ENCODE measurements at places on chromosomes 4 and X. TPM values are rescaled to one million over a fixed set of nuclear protein-coding genes. Genes with fewer than 3 reads are reported as not detected.

The BMX gene
- total RNA-seq = 14.0 TPM

The HERC3 gene
- total RNA-seq = 15.3 TPM

The SYP gene
- total RNA-seq = 0.27 TPM

The SPANXA2 gene
- not detected for total RNA-seq

The VCX2 gene
- not detected for total RNA-seq

The HMGB3 gene
- total RNA-seq = 24.9 TPM

The FGF5 gene
- total RNA-seq = 0.20 TPM

The SPATA18 gene
- total RNA-seq = 6.8 TPM

The ATP11C gene
- 30.2 TPM for total RNA-seq

The ZIC3 gene
- total RNA-seq = not detected

The CPLX1 gene
- total RNA-seq = 0.20 TPM

The SLC39A8 gene
- total RNA-seq = 5.3 TPM

The NLRP2B gene
- not detected for total RNA-seq

The GABRQ gene
- 0.13 TPM for total RNA-seq

The UVSSA gene
- 2.7 TPM for total RNA-seq

The FRG2 gene
- total RNA-seq = not detected

The DIPK2B gene
- total RNA-seq = 154 TPM

The NOCT gene
- 17.2 TPM for total RNA-seq

The MSL3 gene
- total RNA-seq = 37.1 TPM

The CSN1S1 gene
- not detected for total RNA-seq

The NWD2 gene
- total RNA-seq = not detected

The NUDT10 gene
- 0.20 TPM for total RNA-seq

The RS1 gene
- total RNA-seq = not detected

The RBM46 gene
- total RNA-seq = not detected

The NDST4 gene
- total RNA-seq = not detected

The ZFYVE28 gene
- total RNA-seq = 5.3 TPM

The PIR gene
- 53.2 TPM for total RNA-seq

The GLRB gene
- 0.94 TPM for total RNA-seq

Measured in mammary microvascular endothelial cell (primary cell).